Activated CD4-positive, alpha-beta memory T cell treated with anti-CD3 and anti-CD28 coated beads for 36 hours (primary cell): ENCODE measurements at places on chromosomes 7 and 10. TPM values are rescaled to one million over a fixed set of nuclear protein-coding genes. Genes with fewer than 3 reads are reported as not detected.

Gene CRYGN
- total RNA-seq, result 0.21 TPM

Gene NYAP1
- total RNA-seq, result 0.24 TPM

Gene STRIP2
- total RNA-seq, result 56.1 TPM

Gene TAS2R5
- total RNA-seq, result 1.3 TPM

Gene SORBS1
- 1.8 TPM for total RNA-seq

Gene CYP26C1
- total RNA-seq, result not detected

Gene CADPS2
- total RNA-seq, result not detected

Gene GPR37
- total RNA-seq, result 0.07 TPM

Gene GATA3
- 47.4 TPM for total RNA-seq

Gene CTTNBP2
- not detected for total RNA-seq

Gene NKX1-2
- total RNA-seq, result not detected

Gene MMRN2
- not detected for total RNA-seq

Gene TAS2R41
- total RNA-seq, result not detected

Gene TMEM178B
- total RNA-seq, result 0.81 TPM

Gene GCC1
- 14.1 TPM for total RNA-seq

- no peak for DNase-seq
- no peaks in the 10 kb centered on the region for H3K36me3 ChIP-seq
- no peak overlapping the region for H3K27ac ChIP-seq
- no peak overlapping the region for H3K4me3 ChIP-seq
- H3K4me1 ChIP-seq, result no peaks in the 10 kb centered on the region
Observed at GRCh38 chr7:80826520-80827238, 92.2 kb downstream of the SEMA3C start.

DNA sequence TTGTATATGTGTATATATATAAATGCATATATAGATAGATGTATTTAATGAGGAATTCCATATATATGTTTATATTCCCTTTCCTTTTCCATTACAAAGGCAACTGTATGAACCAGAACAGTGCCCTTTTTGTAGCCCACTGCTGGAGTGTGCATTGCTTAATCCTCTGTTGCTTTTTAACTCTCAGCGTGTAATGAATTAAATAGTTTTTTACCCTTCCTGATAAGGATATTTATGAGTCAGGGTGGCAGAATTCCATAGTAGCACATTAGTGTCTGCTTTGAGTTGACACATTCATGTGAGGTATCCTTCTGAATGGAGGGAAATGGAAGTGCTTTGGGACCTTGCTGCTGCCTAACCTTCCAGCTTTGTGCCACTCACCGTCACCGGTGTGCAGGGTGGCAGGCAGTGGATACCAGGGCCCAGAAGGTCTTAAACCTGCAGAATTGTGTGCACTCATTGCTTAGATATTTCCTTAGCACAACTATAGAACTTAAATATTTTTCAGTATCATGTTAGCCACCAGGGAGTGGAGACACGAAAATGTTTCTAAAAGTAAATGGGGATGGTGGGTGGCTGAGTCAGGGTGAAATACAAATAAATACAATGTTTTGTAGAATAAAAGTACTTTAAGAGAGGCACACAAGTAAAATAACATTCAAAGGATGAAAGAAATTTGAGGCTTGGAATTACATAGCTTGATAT, 117.9 kb downstream of the SND1 start:
- peaks cover 25% of the 10 kb centered on the region for H3K36me3 ChIP-seq
- no peak overlapping the region for H3K4me3 ChIP-seq
- no peak overlapping the region for H3K27ac ChIP-seq
- peaks cover 43% of the 10 kb centered on the region for H3K4me1 ChIP-seq

DNA sequence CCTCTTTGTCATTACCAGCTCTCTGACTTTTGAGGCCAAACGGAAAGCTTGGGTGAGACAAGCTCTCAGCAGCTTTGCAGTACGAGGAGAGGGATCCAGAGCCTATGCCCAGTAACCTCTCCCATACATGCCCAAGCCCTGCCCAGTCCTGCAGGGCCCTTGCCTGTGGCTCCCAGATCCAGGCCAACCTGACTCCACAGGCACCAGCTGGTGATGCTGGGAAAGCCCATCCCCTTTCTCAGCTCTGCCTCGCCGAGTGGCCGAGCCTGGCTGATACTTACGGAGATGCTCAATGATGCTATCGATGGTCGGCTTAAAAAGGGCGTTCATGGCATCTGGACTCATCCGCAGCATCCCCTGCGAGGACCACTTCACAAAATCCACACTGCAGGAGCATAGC, 55.4 kb downstream of the PNLIPRP2 start:
- no peak for DNase-seq
- no peak overlapping the region for H3K4me3 ChIP-seq
- no peaks in the 10 kb centered on the region for H3K36me3 ChIP-seq
- H3K27ac ChIP-seq, result no peak overlapping the region

- H3K4me3 ChIP-seq, result no peak overlapping the region
- no peak overlapping the region for H3K27ac ChIP-seq
- DNase-seq, result no peak
- peaks cover 49% of the 10 kb centered on the region for H3K27me3 ChIP-seq
- H3K36me3 ChIP-seq, result no peaks in the 10 kb centered on the region
Observed at GRCh38 chr10:121597504-121598262, 561 bp downstream of the FGFR2 start.

- H3K4me3 ChIP-seq, result no peak overlapping the region
- no peak overlapping the region for H3K27ac ChIP-seq
- no peaks in the 10 kb centered on the region for H3K4me1 ChIP-seq
- peaks cover 11% of the 10 kb centered on the region for H3K27me3 ChIP-seq
- no peaks in the 10 kb centered on the region for H3K36me3 ChIP-seq
- no peak for DNase-seq
Observed at GRCh38 chr7:13042605-13043236, 355.3 kb downstream of the ARL4A start.

DNA sequence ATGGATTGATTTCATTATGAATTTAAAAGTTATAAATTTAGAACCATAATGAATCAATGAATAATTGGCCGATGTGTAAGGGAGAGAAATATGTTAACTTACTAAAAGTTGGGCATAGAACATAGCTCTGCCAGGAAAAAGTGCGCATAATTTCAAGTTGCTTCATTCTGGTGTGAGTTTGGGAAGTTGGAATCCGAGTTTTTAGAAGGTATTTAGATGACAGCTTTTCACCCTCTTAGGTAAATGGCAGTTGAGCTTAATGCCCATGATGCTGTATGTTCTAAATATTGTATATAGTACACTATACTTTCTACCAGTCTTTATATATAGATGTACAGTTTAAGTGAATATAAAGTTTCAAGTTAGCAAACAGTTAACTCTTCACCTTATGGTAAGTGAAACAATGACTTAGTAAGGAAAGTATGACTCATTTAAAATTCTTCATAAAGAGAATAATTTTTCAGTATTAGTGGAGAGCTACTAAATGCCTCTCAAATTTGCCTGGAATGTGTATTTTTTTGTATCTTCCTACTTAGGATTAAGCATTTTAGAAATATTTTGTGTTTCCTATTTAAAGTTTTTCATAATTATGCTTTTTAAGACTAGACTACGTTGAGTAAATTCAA, 1.6 kb downstream of the C1GALT1 start:
- no peaks in the 10 kb centered on the region for H3K27me3 ChIP-seq
- H3K36me3 ChIP-seq, result peaks cover 4% of the 10 kb centered on the region
- H3K4me3 ChIP-seq, result peak overlapping the region; percentile 87

- H3K27ac ChIP-seq, result no peak overlapping the region
- peaks cover 15% of the 10 kb centered on the region for H3K27me3 ChIP-seq
- no peak for DNase-seq
Observed at GRCh38 chr10:118798231-118798662, 43.5 kb upstream of the CACUL1 start.

DNA sequence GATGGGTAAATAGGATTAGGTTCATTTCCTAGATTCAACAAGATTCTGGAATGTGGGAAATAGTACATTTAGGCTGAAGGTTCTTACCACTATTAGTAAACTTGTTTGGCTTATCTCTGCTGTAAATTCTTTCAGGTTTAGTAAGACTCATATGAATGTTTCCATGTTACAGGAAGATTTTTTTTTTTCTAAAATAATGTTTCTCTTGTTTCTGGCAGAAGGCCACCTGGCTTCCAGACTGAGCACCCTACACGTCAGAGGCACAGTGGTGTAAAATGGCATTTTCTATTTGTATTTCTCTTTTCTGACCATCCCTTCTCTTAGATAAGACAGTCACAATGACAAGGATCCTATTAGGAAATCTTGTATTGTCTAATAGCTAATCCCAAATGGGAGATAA, 22.7 kb upstream of the AASS start:
- no peak for DNase-seq
- no peak overlapping the region for H3K27ac ChIP-seq
- no peaks in the 10 kb centered on the region for H3K27me3 ChIP-seq
- no peak overlapping the region for H3K4me3 ChIP-seq
- H3K4me1 ChIP-seq, result no peaks in the 10 kb centered on the region

GRCh38 chr10:122525788-122526187, 34.8 kb upstream of the DMBT1 start:
- H3K27ac ChIP-seq, result no peak overlapping the region
- no peaks in the 10 kb centered on the region for H3K27me3 ChIP-seq
- no peaks in the 10 kb centered on the region for H3K4me1 ChIP-seq
- H3K4me3 ChIP-seq, result no peak overlapping the region
- no peaks in the 10 kb centered on the region for H3K36me3 ChIP-seq

DNA sequence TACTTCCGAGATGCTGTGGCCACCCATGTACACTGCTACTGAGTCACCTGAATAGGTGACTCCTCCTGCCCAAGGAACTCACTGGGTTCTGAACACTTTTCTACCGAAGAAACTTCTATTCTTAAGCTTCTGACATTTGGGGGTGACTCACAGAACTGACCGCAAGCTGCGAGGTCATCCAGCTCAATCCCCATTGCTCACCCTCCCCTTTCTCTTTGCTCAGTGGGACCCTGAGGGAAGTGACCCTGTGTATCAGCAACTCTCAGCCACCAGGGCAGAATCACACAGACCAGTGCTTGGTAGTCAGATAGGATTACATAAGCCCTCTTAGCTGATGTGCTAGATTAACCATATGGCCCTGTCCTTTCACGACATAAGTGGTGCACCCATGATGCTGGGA, 46.3 kb downstream of the INSYN2A start:
- no peak overlapping the region for H3K4me3 ChIP-seq
- peaks cover 5% of the 10 kb centered on the region for H3K27me3 ChIP-seq
- no peak for DNase-seq
- no peaks in the 10 kb centered on the region for H3K36me3 ChIP-seq
- no peaks in the 10 kb centered on the region for H3K4me1 ChIP-seq

DNA sequence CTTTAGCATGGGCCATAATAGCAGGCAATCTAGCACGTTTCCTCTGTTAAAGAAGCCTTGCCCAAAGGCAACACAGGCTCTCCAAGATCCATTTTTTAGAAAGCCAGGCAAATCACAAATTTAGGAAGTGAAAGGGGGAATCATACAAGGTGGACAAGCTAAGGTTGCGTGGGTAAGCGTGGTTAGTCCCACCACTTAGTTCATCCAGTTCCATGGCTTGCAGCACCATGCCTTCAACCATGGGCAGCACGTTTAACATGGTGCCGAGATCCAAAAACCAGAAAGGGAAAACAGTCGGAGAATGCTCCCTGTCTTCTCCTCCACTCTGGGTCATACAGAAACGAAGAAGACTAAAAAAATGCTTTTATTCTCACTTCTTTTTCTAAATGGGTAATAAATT, 234.4 kb upstream of the IMMP2L start:
- no peaks in the 10 kb centered on the region for H3K4me1 ChIP-seq
- H3K27ac ChIP-seq, result no peak overlapping the region

DNA sequence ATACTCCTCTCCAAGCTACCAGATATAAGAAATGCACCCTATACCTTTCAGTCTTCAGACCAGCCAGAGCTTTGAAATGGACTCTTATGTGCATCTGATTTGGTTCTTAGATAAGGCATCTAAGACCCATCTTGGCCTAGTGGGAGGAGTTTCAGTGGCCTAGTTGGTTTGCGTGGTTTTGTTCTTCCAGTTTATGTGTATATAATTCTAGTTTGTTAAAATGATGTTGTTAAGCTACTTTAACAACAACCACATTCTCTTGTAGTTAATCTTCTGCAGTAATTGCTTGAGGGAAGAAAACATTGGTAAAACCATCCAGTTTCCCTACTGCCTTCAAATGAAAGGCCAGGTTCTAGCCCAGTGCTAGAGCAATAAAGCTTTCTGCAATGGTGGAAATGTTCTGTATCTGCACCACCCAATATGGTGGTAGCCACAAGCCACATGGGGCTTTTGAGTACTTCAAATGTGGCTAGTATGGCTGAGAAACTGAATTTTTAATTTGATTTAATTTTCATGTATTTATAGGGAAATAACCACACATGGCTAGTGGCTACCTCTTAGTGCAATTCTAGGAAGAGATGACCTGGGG, 66.3 kb downstream of the KLHDC10 start:
- H3K27me3 ChIP-seq, result no peaks in the 10 kb centered on the region
- DNase-seq, result no peak
- peaks cover 9% of the 10 kb centered on the region for H3K36me3 ChIP-seq
- peaks cover 16% of the 10 kb centered on the region for H3K4me1 ChIP-seq
- no peak overlapping the region for H3K27ac ChIP-seq
- no peak overlapping the region for H3K4me3 ChIP-seq

DNA sequence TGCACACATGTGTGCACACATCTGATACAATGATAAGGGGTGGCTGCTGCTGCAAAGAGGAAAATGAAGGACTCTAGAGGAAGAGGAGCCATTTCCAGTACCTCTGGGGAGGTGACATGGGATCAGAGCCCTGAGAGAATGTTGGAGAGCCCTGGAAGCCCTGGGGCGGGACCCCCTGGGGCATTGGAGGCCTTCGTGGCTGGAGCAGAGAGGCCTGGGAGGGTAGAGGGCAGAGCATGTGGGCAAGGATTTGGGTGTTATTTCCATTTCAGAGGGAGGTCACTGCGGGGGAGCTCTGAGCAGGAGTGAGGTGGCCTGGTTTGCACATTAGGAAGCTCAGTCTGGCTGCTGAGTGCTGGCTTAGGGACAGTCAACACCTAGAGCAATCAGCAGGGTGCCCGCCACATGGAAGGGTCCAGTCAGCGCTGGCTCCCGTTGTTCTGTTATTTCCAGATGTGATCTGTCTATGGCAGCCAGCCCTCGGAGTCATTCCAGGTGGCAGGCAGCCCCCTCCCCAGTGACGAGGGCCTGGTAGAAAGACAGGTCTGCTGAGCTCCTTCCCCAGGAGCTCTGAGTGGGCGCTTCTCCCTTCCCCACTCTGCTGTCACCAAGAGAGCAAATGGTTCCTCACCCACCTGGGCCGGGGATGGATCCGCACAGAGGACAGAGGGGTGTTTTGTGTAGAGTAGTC, 24.1 kb upstream of the BTBD16 start:
- DNase-seq, result no peak
- H3K27me3 ChIP-seq, result peaks cover 2% of the 10 kb centered on the region
- H3K4me3 ChIP-seq, result no peak overlapping the region
- no peaks in the 10 kb centered on the region for H3K36me3 ChIP-seq
- no peak overlapping the region for H3K27ac ChIP-seq

DNA sequence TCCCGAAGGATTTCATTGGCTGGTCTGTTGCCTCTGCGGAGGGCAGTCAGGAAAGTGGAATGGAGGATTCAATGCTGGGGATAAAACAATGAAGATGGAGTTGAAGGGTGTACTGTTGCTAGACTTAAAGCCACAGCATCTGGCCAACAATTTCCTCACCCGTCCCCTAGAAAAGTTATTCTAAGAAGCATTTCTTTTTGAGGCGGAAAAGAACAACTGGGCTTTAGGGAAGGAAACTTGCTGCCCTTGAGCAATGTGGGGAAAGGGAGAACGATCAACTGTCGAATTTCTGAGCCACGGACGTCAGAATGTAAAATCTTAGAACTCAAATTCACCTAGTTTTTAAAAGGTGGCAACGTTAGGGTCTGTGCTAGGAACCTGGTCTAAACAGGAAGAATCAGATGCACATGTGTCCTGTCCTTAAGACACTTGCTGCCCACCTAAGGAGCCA, 664 bp downstream of the FMC1 start:
- peaks cover 4% of the 10 kb centered on the region for H3K27me3 ChIP-seq
- peak overlapping the region; percentile 86 for H3K4me3 ChIP-seq
- H3K27ac ChIP-seq, result peak overlapping the region; percentile 99
- peaks cover 27% of the 10 kb centered on the region for H3K4me1 ChIP-seq
- no peak for DNase-seq
